ENCODE measurements at places on chromosomes 6 and 20. TPM values are rescaled to one million over a fixed set of nuclear protein-coding genes. Genes with fewer than 3 reads are reported as not detected.

Gene STMND1
- not detected for total RNA-seq

Gene HRH3
- total RNA-seq: not detected

Gene MAP7
- total RNA-seq: 17.7 TPM

Gene TBX18
- under 0.01 TPM for total RNA-seq

Gene CST1
- not detected for total RNA-seq

Gene MACROD2
- total RNA-seq: 0.16 TPM

Gene FAM83C
- total RNA-seq: 1.0 TPM

Gene TSBP1
- total RNA-seq: not detected

Gene EYS
- 0.27 TPM for total RNA-seq

Gene GNRH2
- total RNA-seq: 1.3 TPM

Gene LGSN
- not detected for total RNA-seq

Gene PTK6
- total RNA-seq: 16.7 TPM

Gene SLC32A1
- total RNA-seq: not detected

Gene TFAP2C
- total RNA-seq: 7.3 TPM

Gene CAPN11
- total RNA-seq: not detected

Gene SRSF12
- total RNA-seq: 1.1 TPM

Gene CGA
- total RNA-seq: not detected

Gene SLC17A3
- not detected for total RNA-seq

Gene PNLDC1
- total RNA-seq: not detected

All from hair follicular keratinocyte (primary cell).